ENCODE measurements at places on chromosomes 4 and X. TPM values are rescaled to one million over a fixed set of nuclear protein-coding genes. Genes with fewer than 3 reads are reported as not detected.

ZNF718 gene
- total RNA-seq = 12.3 TPM

DNA sequence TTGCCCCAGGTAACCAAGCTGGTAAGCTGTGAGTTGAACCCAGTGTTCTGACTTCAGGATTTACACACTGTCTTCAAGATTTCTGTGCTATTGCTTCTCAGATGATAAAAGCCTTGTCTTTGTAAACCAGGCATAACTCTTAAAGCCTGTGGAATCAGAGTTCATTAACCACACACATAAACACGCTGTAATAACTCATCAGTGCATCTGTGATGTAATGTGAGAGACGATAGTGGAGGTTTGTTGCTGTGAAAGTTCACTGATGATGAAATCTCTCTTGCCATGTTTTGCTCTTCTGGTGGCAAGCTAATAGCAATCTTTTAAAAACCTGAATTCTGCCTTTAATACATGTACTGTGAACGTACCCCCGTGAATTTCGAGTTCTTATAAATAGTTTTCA is 41.5 kb downstream of the CLCN4 start:
- no peak for DNase-seq

DNA sequence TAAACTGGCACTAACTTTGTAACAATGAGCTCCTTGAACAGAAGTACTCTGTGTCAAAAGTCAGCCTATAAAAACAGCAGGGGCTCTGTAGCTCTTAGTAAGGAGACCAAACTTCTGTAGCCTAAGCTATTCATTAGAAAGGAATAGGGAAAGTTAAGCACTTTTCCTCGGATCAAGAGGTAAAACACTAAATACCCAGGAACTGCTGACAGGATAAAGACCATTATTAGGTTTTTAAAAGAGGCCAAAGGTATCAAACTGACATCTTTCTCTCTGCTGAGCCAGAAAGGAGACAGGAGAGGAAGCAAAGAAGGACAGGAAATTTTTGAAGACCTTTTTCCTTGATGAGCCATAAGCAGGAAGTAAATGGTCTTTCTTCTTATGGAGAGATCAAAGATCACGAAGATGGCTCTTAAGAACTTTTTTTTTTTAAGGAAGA is 31.9 kb downstream of the ANAPC10 start:
- no peak for DNase-seq

GRCh38 chr4:153619811-153620210 is 64.3 kb upstream of the TLR2 start:
- no peak for DNase-seq

DNA sequence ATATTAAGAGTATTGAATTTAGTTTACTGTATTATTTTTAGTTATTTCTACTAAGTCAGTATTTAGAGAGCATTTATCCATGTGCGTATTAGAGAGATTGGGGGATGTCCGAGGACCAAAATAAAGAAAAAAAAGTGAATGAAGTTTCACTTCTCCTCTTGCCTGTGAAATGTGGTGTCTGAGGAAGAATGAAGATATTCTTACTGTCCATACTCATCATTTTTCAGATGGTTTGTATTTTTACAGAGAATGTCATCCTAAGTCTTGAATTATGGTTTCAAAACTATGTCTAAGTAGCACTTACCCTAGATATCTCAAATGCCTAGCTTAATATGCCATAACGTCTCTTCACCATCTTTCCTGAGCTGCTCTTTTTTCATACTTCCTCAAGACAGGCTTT is 854.3 kb downstream of the C4orf33 start:
- DNase-seq = no peak

DNA sequence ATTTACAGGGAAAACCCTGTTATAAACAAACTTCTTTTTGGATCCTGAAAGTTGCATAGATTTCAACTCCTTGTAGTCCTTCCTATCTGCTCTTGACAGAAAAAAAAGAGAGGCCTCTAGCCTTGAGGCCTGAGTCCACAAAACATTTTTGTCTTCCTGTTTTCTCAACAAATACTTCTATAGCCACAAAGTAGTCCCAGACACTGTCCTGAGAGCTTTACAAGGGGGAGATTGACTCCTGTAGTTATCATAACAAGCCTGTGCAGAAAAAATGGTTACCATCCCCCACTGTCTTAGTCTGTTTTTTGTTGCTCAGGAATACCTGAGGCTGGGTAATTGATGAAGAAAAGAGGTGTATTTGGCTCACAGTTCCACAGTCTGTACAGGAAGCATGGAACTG is 35.2 kb downstream of the PCDH7 start:
- DNase-seq = no peak

DNA sequence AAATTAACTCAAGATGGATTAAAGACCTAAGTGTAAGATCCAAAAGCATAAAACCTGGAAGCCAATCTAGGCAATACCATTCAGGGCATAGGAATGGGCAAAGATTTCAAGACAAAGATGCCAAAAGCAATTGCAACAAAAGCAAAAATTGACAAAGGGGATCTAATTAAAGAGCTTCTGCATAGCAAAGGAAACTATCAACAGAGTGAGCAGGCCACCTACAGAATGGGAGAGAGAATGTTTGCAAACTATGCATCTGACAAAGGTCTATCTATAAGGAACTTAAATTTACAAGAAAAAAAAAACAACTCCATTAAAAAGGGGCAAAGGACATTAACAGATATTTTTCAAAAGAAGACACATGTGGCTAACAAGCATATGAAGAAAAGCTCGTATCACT is 171.9 kb downstream of the RAB28 start:
- DNase-seq = no peak

DNA sequence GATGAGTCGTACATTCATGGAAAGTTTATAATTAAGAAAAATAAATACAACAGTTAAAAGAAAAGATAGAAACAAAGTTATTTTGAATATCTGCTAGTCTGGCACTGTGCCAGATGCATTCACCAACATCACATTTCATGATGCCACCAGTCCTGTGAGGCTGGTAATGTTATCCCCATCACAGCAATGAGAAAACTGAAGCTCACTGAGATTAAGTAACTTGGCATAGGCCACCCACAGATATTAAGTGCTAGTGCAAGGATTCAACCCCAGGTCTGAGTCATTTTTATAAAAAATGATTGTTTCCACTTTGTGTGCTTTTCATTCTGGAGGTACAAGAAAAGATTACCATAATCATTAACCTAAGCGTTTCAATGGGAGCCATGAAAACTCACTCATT is 65.0 kb upstream of the IL15 start:
- no peak for DNase-seq

DNA sequence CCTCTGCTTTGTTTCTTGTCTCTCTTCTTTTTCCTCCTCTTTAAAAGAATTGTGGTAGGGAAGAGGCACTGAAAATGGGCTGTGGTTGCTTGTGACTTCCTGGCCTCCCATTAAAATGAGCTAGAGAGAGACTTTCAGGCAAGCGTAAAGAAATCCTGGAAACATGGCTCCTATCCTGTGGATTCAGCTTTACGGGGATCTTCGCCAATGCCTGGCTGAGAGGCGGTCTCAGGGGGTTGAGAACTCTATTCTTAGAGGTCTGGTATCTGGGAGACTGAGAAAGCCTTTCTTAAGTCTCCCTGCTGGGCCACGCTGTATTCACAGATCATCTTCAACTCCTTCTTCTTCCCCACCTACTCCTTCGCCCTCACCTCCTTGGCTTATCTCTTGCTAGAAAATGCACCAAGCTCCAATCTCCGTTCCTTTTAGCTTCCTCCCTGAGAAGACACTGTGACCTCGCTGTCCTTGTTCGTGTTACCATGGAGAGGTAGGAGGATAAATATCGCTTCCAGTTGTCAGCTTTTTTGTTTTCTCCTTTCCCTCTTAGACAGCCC is 542 bp upstream of the KLF8 start:
- no peak for DNase-seq

GRCh38 chrX:151536571-151536970 is 26.9 kb upstream of the PASD1 start:
- no peak for DNase-seq

DNA sequence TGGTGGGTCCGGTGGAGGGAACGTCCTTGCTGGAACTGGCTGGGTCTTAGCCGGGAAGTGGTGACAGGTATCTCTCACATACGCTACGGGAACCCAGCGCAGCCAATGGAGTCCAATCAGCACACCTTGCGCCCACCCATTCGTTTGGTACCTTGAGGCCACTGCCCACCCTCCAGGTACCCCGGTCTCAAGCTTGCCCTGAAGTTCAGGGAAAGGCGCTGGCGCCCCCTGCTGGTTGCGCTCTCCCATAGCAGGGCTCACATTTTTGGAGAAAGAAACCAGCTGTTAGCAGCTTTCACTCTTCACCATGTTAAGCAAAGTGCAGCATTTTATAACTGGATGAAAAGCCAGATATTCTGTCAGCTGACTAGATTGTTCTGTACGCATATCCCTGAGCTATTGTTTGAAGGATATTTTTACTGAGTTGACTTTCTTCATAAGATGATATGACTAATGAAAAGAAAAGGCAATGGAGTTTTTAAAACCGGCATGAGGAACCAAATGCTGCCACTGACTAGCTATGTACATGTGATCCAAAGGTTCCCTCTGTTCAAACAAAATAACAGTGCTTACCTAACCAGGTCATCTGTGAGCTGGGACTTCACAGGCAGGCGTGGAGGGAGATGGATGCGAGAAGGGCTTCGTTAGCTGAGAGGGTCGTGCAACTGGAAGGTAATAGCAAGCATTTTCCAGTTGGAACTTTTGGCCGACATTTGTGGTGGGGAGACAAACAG is 43.7 kb downstream of the OTOP1 start:
- DNase-seq = no peak
